Right atrium auricular region (tissue), 2 donors: ENCODE measurements at places on chromosomes 5 and 9. TPM values are rescaled to one million over a fixed set of nuclear protein-coding genes. Genes with fewer than 3 reads are reported as not detected.

SLC2A8 gene
- total RNA-seq = 19.8 TPM

CLK4 gene
- total RNA-seq = 17.3 TPM

CER1 gene
- not detected for total RNA-seq

TMOD1 gene
- 122 TPM for total RNA-seq

SLC23A1 gene
- total RNA-seq = not detected

DNA sequence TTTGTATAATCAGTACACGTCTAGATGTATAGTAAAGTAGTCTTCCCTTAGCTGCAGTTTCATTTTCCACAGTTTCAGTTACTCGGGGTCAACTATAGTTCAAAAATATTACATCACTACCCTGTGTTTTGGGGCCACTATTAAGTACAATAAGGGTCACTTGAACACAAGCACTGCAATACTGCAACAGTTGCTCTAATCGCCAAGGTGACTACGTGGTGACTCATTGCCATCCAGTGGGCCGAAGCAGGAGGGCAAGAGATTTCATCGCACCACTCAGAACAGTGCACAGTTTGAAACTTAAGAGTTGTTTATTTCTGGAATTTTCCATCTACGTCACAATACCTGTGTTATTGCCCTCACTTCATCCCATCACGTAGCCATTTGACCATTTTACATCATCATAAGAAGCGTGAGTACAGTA is at the start of gene ARL14EPL:
Gene ARL14EPL, plus strand, starts transcription at position 379 of the 424 bp plus-strand sequence. CDS start 18,994 bp downstream, outside the sequence.
- H3K36me3 ChIP-seq = no peaks in the 10 kb centered on the region
- H3K4me3 ChIP-seq = no peak within 1 kb of the TSS
- DNase-seq = peak; percentile 70
- no peaks in the 10 kb centered on the region for H3K27me3 ChIP-seq
- H3K4me1 ChIP-seq = no peaks in the 10 kb centered on the region

- no peak overlapping the region for H3K4me3 ChIP-seq
- DNase-seq = no peak
- H3K4me1 ChIP-seq = no peaks in the 10 kb centered on the region
- no peaks in the 10 kb centered on the region for H3K36me3 ChIP-seq
- H3K27me3 ChIP-seq = no peaks in the 10 kb centered on the region
Observed at GRCh38 chr9:98288881-98289280, 33.4 kb upstream of the TBC1D2 start.

GRCh38 chr5:161342886-161343285 is 203.6 kb downstream of the GABRB2 start:
- H3K36me3 ChIP-seq = no peaks in the 10 kb centered on the region
- no peak overlapping the region for H3K27ac ChIP-seq
- no peak overlapping the region for H3K4me3 ChIP-seq

GRCh38 chr9:81598123-81598497 is 91.2 kb downstream of the TLE1 start:
- H3K36me3 ChIP-seq = no peaks in the 10 kb centered on the region
- no peaks in the 10 kb centered on the region for H3K27me3 ChIP-seq
- no peak for DNase-seq

DNA sequence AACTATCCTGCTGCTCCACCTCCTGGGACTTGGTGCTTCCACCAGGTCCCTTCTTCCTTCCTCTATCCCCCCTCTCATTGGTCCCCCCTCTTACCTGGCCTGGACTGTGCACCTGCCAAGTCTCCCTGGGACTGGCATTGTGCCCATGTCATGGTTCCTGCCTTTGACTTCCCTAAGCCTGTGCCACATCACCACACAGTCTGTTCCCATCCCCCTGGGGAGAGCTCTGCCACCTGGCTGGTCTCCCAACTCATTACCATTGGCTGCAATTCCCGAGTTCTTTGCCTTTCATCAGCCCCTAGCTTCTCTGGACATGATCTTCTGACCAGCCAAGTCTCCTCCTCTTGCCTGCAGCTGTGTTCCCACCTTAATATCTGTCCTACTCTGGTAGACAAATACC is 180.3 kb downstream of the SREK1 start:
- H3K4me3 ChIP-seq = no peak overlapping the region
- H3K36me3 ChIP-seq = no peaks in the 10 kb centered on the region
- DNase-seq = peak; percentile 66
- no peaks in the 10 kb centered on the region for H3K27me3 ChIP-seq
- H3K27ac ChIP-seq = peak overlapping the region; percentile 90

GRCh38 chr5:147892696-147893296 is 13.5 kb downstream of the C5orf46 start:
- H3K4me1 ChIP-seq = no peaks in the 10 kb centered on the region
- no peak overlapping the region for H3K4me3 ChIP-seq
- DNase-seq = no peak
- H3K27ac ChIP-seq = no peak overlapping the region
- H3K27me3 ChIP-seq = no peaks in the 10 kb centered on the region
- no peaks in the 10 kb centered on the region for H3K36me3 ChIP-seq

GRCh38 chr9:123027517-123027916 is 6.0 kb upstream of the GPR21 start:
- peaks cover 15% of the 10 kb centered on the region for H3K36me3 ChIP-seq
- no peaks in the 10 kb centered on the region for H3K4me1 ChIP-seq
- no peak overlapping the region for H3K27ac ChIP-seq
- no peak overlapping the region for H3K4me3 ChIP-seq

DNA sequence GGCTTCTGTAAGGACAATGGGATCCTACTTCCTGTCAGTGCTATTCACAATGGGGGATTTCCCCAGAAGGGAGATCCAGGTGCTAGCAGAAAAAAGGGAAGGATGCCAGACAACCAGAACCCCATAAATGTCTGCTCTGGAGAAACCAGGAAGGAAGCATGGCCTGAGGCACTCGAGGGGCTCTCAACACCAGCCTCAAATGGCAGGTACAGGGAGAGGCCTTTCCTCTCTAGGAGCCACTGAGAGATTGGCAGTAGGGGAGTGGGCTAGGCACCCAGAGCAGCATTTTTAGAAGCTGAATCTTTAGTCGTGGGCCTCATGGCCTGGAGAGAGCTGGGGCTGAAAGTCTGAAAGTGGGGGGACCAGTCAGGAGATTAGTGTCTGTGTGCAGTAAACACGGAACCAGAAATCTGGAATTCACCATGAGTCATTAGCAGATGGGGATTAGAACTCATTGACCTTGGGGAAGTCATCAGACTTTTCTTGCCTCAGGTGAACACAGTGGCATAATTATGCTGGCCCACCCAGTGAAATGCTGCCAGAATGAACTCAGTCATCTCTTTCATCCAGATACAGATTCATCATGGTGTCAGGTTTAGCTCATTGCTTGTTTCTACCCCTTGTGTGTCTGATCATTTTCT is 28.3 kb downstream of the ARHGEF28 start:
- no peak for DNase-seq
- no peak overlapping the region for H3K4me3 ChIP-seq
- no peaks in the 10 kb centered on the region for H3K4me1 ChIP-seq
- H3K27ac ChIP-seq = no peak overlapping the region
- no peaks in the 10 kb centered on the region for H3K27me3 ChIP-seq

DNA sequence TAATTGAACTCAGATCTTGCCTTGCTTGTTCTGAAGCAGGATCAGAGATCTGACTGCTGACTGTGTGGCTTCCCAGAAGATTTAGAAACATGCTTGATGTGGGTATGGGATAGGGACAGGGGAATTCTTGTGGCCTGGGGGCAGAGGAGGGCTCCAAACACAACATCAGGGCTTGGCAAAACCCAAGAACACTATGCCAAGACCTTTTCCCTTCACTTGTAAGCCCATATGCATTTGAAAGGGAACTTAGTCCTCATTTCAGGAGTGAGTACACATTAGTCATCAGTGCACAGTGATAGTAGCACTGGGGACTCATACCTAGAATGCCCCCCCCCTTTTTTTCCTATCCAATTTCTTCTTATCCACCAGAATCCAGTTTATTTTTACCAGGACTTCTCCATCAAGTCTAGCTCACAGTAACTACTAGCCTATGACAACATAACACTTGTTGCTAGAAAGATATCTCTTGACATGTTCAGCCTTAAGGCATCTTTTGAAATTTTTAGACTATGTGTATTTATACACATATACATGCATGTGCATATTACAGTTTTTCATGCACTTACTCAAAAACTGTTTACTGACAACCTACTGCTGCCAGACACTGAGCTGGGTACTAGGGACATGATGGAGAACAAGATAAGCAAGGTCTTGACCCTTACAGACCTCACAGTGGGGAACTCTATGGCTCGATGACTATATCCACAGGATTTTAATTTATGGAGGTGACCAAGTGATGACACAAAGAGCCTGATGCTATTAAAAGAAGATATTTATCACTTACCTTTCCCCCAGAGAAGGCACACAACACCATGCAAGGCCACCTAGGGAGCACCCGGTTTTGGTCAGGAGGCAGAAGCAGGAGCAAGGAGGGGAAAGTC is 158.3 kb upstream of the MAP3K1 start:
- no peaks in the 10 kb centered on the region for H3K36me3 ChIP-seq
- no peak overlapping the region for H3K27ac ChIP-seq
- no peak for DNase-seq
- H3K4me1 ChIP-seq = no peaks in the 10 kb centered on the region

DNA sequence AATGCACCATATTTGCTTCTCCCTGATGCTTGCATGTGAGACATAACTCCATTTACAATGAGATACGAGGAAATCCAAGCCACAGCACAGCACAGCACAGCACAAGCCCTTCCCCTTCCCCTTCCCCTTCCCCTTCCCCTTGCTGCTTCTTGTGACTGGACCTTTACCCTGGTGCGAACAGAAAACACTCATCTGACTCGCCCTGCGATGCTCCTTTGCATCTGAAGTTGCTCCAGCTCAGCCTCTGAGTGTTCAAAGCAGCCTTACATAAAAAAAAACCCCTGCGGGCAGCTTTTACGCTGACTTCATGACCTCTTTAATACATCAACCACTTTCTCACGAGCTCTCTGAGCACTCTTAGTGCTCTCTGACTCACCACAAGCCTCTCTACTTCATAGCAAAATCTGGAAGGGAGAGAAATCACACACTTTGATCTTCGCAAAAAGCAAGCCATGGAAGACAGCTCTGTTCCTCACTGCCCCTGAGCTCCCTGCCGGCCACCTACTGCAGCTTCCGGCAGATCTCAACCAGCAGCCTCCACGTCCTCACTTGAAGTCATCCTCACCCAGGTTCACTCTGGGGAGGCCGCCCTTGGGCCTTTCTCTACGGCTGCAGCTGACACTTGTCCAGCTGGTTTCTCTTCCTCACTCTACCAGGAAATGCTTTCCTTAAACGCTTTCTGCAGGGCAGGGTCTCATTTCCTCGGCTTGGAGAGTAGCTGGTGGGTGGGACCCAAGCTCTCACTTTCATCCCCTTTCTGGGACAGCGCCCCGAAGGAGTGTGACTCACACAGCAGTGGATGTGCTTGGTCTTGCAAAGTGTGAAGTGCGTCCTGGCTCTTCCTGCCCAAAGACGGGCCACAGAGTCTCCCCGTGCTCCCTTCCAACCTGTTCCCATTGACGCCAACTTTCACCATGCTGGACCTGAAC is 5.3 kb downstream of the SLC34A1 start:
- H3K27ac ChIP-seq = no peak overlapping the region
- no peaks in the 10 kb centered on the region for H3K27me3 ChIP-seq
- H3K36me3 ChIP-seq = no peaks in the 10 kb centered on the region
- H3K4me1 ChIP-seq = no peaks in the 10 kb centered on the region
- no peak overlapping the region for H3K4me3 ChIP-seq

DNA sequence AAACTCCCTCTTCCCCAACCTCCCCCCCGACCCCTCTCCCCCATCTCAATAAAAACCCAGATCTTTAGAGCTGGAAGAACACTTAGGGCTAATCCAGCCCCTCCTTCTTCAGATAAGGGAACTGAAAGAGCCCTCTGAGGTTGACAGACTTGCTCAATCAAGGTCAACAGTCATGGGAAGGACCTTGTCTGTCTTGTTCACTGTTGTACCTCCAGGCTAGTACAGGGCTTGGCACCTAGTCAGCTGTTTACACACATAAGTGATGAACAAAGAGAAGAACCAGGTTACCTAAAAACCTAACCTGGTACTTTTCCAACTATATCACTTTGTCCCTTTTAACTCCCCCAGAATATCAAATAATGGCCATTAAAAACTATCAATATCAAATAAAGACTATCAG is 2.4 kb downstream of the TTC39B start:
- no peak overlapping the region for H3K27ac ChIP-seq
- no peaks in the 10 kb centered on the region for H3K27me3 ChIP-seq
- H3K36me3 ChIP-seq = no peaks in the 10 kb centered on the region
- DNase-seq = no peak
- peaks cover 13% of the 10 kb centered on the region for H3K4me1 ChIP-seq

DNA sequence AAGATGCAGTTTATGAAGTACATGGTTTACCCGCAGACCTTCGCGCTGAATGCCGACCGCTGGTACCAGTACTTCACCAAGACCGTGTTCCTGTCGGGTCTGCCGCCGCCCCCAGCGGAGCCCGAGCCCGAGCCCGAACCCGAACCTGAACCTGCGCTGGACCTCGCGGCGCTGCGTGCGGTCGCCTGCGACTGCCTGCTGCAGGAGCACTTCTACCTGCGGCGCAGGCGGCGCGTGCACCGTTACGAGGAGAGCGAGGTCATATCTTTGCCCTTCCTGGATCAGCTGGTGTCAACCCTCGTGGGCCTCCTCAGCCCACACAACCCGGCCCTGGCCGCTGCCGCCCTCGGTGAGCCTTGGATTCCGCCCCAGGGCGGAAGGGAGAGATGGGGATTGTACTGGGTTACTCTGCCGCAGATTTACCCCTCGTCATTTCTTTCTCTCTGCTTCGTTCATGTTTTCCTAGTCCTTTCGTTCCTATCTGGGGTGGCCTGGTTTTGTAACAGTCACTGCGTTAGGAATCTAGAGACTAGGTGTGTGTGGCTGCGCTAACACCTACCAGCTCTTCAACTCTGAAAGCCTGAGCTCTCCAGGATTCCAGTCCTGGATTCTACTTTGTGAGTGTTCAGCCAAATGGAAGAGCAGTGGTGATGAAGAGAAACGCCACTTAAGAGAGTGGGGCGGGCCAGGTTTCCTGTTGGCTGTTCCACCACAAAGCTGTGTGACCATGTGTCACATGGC is 638 bp downstream of the MRPS30 start:
- H3K36me3 ChIP-seq = peaks cover 18% of the 10 kb centered on the region
- DNase-seq = peak; percentile 59
- no peaks in the 10 kb centered on the region for H3K27me3 ChIP-seq

GRCh38 chr9:110213413-110214044 is 5.6 kb upstream of the C9orf152 start:
- no peak overlapping the region for H3K27ac ChIP-seq
- H3K36me3 ChIP-seq = no peaks in the 10 kb centered on the region
- H3K27me3 ChIP-seq = no peaks in the 10 kb centered on the region
- no peak for DNase-seq
- no peak overlapping the region for H3K4me3 ChIP-seq

GRCh38 chr5:90017239-90017638 is 392.3 kb downstream of the CETN3 start:
- H3K36me3 ChIP-seq = no peaks in the 10 kb centered on the region
- no peak for DNase-seq
- no peak overlapping the region for H3K27ac ChIP-seq

GRCh38 chr9:130824643-130825350 is 10.3 kb upstream of the ABL1 start:
- peaks cover 30% of the 10 kb centered on the region for H3K4me1 ChIP-seq
- no peaks in the 10 kb centered on the region for H3K36me3 ChIP-seq
- no peaks in the 10 kb centered on the region for H3K27me3 ChIP-seq
- peak overlapping the region; percentile 62 for H3K27ac ChIP-seq
- no peak overlapping the region for H3K4me3 ChIP-seq
